Right ventricle myocardium inferior (tissue), 1 donor: ENCODE measurements at places on chromosomes 1 and 21. TPM values are rescaled to one million over a fixed set of nuclear protein-coding genes. Genes with fewer than 3 reads are reported as not detected.

GRCh38 chr1:113415310-113416070 lies 25.2 kb downstream of the MAGI3 start:
- no peak for DNase-seq

DNA sequence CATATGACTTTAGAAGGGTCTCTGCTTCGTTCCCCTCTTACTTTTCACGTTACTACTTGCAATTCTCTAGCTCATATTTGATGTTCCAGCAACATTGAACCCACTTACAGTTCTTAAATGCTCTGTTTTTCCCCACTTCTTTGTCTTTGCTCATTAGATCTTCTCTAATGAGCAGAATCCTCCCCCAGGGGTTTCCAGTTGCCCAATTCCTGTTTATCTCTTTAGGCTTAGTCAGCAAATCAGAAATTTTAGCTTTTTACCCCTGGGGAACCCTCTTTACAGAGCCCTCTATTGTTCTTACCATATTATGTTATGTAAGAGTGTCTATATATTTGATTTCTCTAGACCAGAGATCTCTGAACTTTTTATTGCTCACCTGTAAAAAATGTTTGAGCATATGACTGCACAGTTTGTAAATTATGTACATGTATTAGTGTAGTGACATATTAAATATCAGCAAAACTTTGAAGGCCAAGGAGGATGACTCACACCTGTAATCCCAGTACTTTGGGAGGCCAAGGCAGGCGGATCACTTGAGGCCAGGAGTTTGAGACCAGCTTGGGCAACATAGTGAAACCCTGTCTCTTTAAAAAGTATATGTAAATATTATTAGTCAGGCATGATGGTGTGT lies 71.4 kb downstream of the FNBP1L start:
- no peak for DNase-seq

BARHL2 gene
- not detected for total RNA-seq

CCDC181 gene
- 0.65 TPM for total RNA-seq

UBE4B gene
- 66.4 TPM for total RNA-seq
